ENCODE measurements at places on chromosomes 3 and 15. TPM values are rescaled to one million over a fixed set of nuclear protein-coding genes. Genes with fewer than 3 reads are reported as not detected.

RAB6B gene
- total RNA-seq: 1.8 TPM

ASB14 gene
- total RNA-seq: not detected

TICRR gene
- total RNA-seq: 0.13 TPM

LRRN1 gene
- 3.8 TPM for total RNA-seq

- DNase-seq: peak; percentile 97
Measured at GRCh38 chr15:75043509-75044257, 20.3 kb downstream of the PPCDC start.

DNA sequence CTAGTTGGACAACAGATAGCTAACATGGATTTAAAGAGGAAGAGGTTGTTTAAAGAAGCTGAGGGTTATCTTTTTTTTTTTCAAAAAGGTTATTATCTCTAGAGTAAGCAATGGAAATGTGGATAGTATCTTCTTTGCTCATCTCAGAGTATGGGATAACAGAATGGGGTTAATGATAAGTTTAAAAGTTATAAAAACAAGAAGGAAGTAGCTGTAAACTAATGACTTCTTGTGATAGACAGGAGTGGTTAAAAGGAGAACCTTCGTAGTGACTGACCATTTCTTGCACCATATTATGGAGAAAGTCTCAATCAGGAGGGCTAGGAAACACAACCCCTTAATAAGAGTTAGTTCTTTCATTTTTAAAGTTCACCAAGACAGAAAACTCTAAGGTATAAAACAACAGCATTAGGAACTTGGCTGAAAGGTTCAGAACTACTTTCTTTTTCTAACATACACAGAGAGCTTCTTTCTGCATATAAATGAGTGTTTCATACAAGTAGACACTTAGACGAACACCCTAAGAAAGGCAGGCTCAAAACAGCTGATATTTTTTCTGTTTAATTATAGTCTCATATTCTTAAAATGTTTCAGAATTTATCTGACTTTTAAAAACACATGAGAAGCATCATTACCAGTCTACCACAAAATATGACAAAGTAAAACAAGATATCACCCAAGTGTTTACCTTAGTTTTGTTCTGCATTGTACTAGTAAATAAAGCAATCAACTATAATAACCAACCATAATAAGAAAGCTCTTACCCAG is 140.0 kb downstream of the MEIS2 start:
- DNase-seq: no peak

- DNase-seq: no peak
Measured at GRCh38 chr15:52010633-52011595, 8.1 kb upstream of the MAPK6 start.

DNA sequence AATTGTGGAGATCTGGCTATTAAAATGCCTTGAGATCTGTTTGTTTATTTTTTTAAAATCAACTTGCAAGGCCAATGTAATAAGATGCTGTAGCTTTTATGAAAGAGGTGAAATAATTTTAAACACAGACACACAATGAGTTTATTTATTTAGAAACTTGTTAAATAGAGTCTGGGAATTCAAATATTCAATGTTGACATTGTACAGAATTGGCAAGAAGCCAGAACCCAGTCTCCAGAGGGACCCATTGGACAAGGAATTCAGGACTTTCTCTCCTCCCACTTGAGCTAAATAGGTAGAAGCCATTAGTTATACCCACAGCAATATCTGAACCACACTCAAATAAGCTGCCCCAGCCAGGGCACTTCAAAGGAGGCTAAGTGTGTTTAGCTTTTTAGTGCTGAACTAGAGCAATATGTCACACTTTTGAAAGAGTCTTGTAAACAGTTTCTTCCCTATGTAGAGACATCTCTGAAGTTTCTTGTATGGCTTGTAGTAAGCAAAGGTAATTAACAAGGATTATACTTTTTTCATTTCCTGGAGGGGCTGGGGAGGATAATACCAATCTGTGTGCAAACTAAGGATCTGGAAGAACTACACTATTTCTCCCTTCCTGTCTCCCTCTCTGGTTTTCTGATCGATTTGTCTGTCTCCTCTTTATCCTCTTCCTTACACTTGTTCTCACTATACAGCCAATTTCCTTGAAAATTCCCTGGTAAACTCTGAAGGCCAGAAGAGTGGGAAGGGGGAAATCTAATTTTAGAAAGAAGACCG is 6.0 kb downstream of the MECOM start:
- DNase-seq: peak; percentile 57

DNA sequence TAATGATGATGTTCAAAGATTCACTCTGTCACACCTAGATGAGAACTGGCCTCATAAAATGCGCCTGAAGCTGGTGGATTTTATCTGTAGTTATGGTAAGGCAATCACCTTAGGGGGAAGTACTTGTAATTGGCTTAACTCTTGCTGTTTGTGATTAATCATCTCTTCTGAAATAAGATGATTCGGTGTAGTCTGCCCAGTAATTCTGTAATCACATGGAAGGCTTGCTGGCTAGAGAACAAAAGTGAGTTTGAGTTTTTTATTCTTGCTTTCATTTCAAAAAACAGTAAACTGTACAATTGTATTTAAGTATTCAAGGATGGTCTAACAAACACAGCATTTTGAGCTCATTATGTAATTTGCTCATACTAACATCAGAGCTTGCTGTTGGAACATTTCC is 72.1 kb downstream of the OTOL1 start:
- no peak for DNase-seq

DNA sequence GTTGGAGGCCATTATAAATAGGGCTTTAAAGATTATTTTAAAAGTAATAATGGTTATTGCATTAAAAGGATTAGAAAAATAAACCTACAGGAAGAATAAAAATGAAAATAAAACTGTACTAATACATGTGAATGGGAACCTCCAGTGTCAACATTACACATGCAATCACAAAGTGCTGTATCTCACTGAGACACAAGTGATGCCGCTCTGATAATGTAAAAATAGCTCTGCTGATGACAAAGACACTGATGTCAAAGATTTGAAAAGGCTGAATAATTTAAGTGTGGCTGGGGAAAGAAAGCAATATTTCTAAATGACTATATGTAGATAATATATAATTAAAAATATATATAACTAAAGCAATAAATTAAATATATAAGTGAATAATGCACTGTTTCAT is 129.1 kb upstream of the RAP2B start:
- DNase-seq: no peak

- DNase-seq: no peak
Measured at GRCh38 chr15:25416693-25417092, 22.1 kb downstream of the UBE3A start.

DNA sequence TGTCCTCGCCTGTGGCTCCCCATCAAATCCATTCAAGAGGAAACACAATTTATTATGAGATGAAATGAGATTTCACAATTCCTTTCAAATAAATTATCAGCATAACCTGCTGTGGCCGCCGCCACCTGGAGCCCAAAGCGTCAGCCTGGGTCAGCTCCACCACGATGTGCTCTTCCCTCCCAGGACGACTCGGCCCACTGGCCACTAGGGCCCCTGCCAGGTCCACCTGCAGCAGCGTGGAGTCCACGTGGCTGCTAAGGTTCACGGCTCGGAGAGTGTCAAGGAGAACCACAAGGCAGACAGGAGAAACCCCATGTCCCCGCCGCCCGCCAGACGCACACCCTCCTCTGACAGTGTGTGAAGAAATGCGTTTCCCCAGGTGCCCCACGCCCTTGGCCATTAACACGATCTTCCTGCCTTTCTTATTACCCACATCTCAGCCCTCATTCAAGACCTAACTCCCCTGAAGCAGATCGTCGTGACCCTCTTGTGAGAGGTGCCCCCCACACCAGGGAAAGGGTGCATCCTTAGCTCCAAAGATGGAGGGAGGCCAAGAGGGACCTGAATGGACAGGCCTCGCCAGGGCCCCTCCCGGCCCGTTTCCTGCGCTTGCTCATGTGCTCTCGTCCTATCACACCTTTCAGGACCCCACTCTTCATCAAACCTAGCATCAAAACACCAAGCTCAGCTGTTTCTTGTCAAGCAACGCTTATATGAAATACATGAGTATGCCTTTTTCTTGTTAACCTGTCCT is 80.6 kb downstream of the OCA2 start:
- no peak for DNase-seq

- peak; percentile 55 for DNase-seq
Measured at GRCh38 chr15:45377609-45378148, 665 bp downstream of the GATM start.

DNA sequence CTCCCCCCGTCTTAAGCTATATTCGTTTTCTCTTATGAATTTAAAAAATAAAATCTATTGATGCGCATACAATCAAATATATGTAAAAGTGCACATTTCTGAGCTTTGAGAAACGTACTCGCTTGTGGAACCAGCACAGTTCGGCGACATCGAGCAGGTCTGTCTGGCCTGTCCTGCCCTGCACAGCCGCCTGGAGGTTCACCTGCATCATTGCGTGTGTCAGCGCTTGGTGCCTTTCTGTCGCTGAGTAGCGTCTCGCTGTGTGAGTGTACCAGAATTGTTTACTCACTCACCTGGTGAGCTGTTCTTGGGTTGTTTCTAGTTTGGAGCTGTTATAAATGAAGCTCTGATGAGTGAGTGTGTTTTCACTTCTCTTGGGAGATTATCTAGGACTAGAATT is 104.0 kb downstream of the VGLL4 start:
- no peak for DNase-seq
